ENCODE measurements at places on chromosomes 1 and 21. TPM values are rescaled to one million over a fixed set of nuclear protein-coding genes. Genes with fewer than 3 reads are reported as not detected.

The C1orf115 gene
- total RNA-seq: 1.2 TPM

GRCh38 chr1:222820171-222820712 lies 5.4 kb downstream of the DISP1 start:
- DNase-seq: no peak

The CELA3A gene
- total RNA-seq: not detected

The NPR1 gene
- total RNA-seq: 1.4 TPM

DNA sequence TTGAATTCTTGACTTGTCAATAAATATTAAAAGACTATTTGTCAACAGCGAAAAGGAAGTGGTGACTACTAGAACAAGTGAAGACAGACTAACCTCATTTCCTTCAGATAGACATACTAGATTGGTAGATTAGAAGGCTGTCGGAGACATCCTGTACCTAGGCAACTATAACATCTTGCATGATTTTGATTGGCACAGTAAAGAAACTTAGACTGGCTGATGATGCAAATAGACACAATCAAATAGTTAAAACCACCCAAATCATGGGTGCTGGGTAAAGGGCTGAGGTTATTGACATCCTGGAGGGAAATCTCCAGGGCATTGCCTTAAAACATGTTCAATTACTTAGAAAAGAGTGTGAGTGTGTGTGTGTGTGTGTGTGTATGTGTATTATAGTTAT lies 85.9 kb upstream of the EDEM3 start:
- DNase-seq: no peak

DNA sequence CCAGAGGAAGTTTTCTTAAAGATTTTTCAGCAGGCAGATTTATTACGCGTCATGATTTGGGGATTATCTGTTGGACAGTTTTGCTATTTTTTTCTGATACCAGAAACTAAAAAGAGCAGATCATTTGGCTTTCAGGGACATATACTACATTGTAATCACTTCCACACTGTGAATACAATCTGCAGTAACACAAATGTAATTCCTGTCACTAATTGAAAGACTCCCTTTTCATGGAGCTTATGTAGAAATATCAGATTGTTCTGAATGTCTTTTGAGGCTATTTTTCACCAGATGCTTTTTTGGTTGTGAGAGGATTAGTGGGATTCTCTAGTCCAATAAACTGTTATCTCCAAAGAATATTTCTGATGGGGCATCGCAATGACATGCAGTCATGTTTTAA lies 464.2 kb downstream of the DISC1 start:
- DNase-seq: no peak

The ACTL8 gene
- total RNA-seq: not detected

- DNase-seq: no peak
Measured at GRCh38 chr21:46618738-46619379, 14.0 kb upstream of the S100B start.
